Natural killer cell (primary cell): ENCODE measurements at places on chromosomes 6 and 20. TPM values are rescaled to one million over a fixed set of nuclear protein-coding genes. Genes with fewer than 3 reads are reported as not detected.
A peak's percentile ranks its signal among the peaks of the same experiment; 100 is the strongest.

GRCh38 chr6:27873021-27873940, 38.9 kb downstream of the OR2B2 start:
- peaks cover 27% of the 10 kb centered on the region for H3K4me1 ChIP-seq
- H3K36me3 ChIP-seq = no peaks in the 10 kb centered on the region
- peak overlapping the region; percentile 95 for H3K27ac ChIP-seq
- H3K27me3 ChIP-seq = no peaks in the 10 kb centered on the region
- DNase-seq = peak; percentile 82
- H3K4me3 ChIP-seq = peak overlapping the region; percentile 68

The SOX18 gene
- not detected for total RNA-seq

The ZSWIM1 gene
- total RNA-seq = 0.89 TPM

GRCh38 chr6:157075549-157076450, 247.5 kb downstream of the TMEM242 start:
- no peaks in the 10 kb centered on the region for H3K4me1 ChIP-seq
- no peaks in the 10 kb centered on the region for H3K36me3 ChIP-seq
- DNase-seq = no peak
- no peak overlapping the region for H3K27ac ChIP-seq
- no peak overlapping the region for H3K4me3 ChIP-seq
- no peaks in the 10 kb centered on the region for H3K27me3 ChIP-seq

GRCh38 chr6:134394905-134395304, 77.0 kb upstream of the SGK1 start:
- DNase-seq = no peak
- H3K4me1 ChIP-seq = no peaks in the 10 kb centered on the region
- H3K27ac ChIP-seq = no peak overlapping the region
- H3K4me3 ChIP-seq = no peak overlapping the region

The DNAAF9 gene
- 6.9 TPM for total RNA-seq

The CCDC28A gene
- total RNA-seq = 24.3 TPM

GRCh38 chr20:57695940-57696339, 13.9 kb downstream of the PMEPA1 start:
- DNase-seq = no peak
- no peak overlapping the region for H3K27ac ChIP-seq
- no peaks in the 10 kb centered on the region for H3K27me3 ChIP-seq
- H3K4me3 ChIP-seq = no peak overlapping the region

GRCh38 chr6:73523434-73524123, 2.7 kb upstream of the EEF1A1 start:
- peak; percentile 87 for DNase-seq
- H3K36me3 ChIP-seq = peaks cover 13% of the 10 kb centered on the region
- no peaks in the 10 kb centered on the region for H3K27me3 ChIP-seq
- H3K4me1 ChIP-seq = peaks cover 34% of the 10 kb centered on the region
- peak overlapping the region; percentile 51 for H3K4me3 ChIP-seq
